SJCRH30 (cell line): ENCODE measurements at places on chromosomes 5 and 9. TPM values are rescaled to one million over a fixed set of nuclear protein-coding genes. Genes with fewer than 3 reads are reported as not detected.

The PCSK5 gene
- 15.1 and 18.6 TPM in 2 replicates for total RNA-seq

GRCh38 chr9:107249131-107249533 is 33.9 kb upstream of the RAD23B start:
- no peaks in the 10 kb centered on the region for H3K36me3 ChIP-seq
- no peak overlapping the region for H3K27ac ChIP-seq
- peaks cover 16% of the 10 kb centered on the region; the same call in 1 of the 2 replicates for H3K4me1 ChIP-seq
- no peak overlapping the region for H3K4me3 ChIP-seq

DNA sequence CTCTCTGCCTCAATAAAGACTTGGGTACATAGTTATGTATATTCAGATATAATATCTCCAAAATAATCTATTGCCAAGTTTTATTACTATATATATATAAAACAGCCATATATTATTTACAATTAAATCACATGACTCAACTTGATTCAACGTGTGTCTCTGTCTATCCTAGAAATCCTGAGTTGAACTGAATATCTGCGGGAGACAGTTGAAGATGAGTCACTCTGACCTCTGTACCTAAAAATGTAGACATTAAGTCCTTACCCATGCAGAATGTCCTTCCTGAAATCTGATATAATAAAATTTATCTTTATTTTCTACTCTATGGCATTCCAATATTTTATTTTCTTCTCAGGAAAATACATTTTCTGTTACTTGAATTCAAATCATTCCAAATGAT is 218.2 kb upstream of the PRDM9 start:
- H3K4me1 ChIP-seq: no peaks in the 10 kb centered on the region
- H3K27ac ChIP-seq: no peak overlapping the region
- no peak for DNase-seq
- no peak overlapping the region for H3K4me3 ChIP-seq

- no peak for DNase-seq
- H3K4me3 ChIP-seq: no peak overlapping the region
- H3K27ac ChIP-seq: no peak overlapping the region
- peaks cover 20% of the 10 kb centered on the region for H3K36me3 ChIP-seq
These were observed 17.1 kb downstream of the LRRC8A start for GRCh38 chr9:128898845-128899565.

DNA sequence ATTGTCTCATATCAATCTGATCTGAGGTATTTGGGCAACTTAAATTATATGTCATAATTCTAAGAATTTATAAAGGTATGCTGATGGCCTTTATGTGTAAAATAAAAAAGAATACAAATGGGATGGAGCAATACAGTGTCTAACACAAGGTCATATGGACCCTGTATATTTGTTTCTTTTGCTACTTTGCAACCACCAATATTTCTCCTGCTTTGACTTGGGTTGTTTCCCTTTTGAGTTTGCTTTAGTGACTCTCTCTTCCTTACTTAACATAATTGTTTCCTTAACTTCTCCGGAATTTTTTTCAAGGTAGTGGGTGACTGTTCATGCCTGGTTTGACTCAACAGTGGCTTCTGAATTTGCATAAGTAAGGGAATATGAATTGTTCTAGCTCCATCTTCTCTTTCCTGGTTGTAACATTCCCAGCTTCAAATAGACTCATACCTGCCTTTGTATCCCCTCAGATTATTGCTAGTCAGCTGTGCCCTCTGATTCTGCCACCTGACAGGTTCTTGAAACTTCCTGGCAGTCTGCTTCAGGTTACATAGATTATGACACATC is 30.2 kb upstream of the ANXA1 start:
- no peaks in the 10 kb centered on the region for H3K36me3 ChIP-seq
- no peak for DNase-seq
- H3K27ac ChIP-seq: no peak overlapping the region
- no peak overlapping the region for H3K4me3 ChIP-seq
- peaks cover 3% of the 10 kb centered on the region; the same call in 1 of the 2 replicates for H3K4me1 ChIP-seq

DNA sequence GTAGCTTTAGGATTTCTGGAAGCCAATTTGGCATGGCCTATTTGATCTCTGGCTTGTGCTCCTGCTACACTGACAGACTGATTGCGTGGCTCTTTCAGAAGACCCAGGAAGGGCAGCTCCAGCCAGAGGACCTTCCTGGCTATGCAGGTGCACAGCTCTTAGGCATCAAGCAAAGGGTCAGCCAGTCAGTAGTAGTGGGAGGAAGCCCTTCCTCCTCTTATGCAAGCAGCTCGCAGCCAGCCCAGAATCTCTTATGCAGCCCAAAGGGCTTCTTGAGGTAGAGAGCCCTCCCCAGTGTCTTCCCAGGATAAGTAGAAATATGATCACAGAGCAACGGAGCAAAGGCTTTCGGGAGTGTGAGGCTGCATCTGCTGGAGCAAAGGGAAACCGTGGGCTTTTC is 43.2 kb downstream of the SLC36A1 start:
- no peaks in the 10 kb centered on the region for H3K36me3 ChIP-seq
- no peaks in the 10 kb centered on the region for H3K27me3 ChIP-seq
- no peak overlapping the region for H3K27ac ChIP-seq
